ENCODE measurements at places on chromosomes 11 and 22. TPM values are rescaled to one million over a fixed set of nuclear protein-coding genes. Genes with fewer than 3 reads are reported as not detected.

GRCh38 chr22:22714600-22715335 lies 70.4 kb downstream of the GGTLC2 start:
- no peak for DNase-seq

- DNase-seq = no peak
Observed at GRCh38 chr11:13669544-13670488, 1.3 kb downstream of the FAR1 start.

DNA sequence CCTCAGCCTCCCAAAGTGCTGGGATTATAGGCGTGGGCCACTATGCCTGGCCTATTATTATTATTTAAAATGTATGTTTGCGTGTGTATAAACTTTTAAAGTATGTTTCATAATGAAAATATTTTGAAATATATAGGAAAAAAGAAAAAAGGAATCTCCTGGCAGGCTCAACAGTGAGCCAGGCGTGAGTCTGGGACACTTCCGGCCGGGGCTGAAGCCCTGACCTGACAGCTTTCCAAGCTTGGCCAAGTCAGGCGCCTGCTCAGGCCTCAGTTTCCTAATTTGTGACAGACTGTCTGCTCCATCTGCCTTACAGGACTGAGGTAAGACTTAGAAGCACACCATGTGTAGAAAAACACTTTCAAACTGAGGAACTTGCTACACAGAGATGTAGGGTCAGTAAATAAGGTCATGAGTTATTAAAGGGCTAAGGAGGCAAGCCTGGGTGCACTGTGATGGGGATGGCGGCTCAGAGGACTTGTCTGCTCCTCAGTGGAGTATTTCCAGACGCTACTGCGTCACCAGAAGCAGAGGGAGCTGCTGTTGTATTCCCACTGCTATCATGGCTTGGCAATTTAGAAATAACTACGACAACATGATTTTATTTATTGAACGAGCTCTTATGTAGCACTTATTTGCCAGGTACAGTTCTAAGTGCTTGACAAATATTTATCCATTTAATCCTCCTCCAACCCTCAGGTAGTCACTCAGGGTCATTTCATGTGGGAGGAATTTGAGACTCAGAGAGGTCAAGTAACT lies 100.1 kb downstream of the PRR5L start:
- DNase-seq = no peak

GRCh38 chr11:92678008-92678611 lies 291.3 kb upstream of the MTNR1B start:
- no peak for DNase-seq

DNA sequence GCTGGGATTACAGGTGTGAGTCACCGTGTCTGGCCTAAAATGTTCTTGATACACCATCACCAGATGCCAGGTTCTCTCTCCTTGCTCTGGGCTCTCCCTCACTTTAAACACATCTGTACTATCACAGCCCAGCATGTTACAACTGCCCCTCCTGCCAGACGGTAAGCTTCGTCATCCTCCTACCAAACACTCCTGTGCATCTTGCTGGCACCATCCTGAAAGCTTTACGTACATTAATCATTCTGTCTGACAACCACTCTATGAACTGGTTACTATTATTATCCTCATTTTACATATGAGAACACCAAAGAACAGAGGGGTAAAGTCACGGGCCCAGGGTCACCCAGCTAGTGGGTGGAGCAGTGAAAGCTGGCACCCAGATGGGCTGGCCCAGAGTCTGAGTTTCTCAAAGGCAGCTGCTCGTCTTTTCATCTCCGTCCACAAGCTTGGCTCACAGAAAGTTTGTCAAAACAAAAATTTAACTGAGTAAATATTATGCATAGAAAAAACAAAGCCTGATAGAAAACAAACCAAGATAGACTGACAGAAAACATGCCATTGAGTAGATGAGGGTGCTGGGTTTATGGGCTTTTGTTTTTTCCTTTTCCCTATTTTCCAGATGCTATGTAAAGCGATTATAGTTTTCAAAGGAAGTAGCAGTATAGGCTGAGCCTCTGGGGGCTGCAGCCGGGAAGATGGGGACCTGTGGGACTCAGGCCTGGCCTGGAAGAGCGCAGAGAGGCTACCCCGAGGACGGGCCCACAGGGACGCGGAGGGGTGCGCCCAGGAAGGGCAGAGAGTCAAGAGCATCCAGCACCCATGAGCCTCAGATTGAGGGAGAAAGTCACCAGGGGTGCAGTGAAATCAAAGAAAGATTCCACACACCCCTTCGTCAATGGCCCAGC lies 9.5 kb downstream of the PLA2G6 start:
- DNase-seq = no peak

MYOD1 gene
- polyA plus RNA-seq = not detected

MRPL48 gene
- polyA plus RNA-seq = 34.9 TPM

PRRG4 gene
- polyA plus RNA-seq = 3.0 TPM

ANKRD42 gene
- polyA plus RNA-seq = 9.5 TPM

NRXN2 gene
- 2.8 TPM for polyA plus RNA-seq

All from hepatocyte (in vitro differentiated cells).